Stimulated activated CD4-positive, alpha-beta T cell treated with anti-CD3 and anti-CD28 coated beads, Interleukin-12 subunit alpha, Interleukin-12 subunit beta, amount 100 ng/mL, for 4 hours (primary cell): ENCODE measurements at places on chromosomes 13 and 19.

DNA sequence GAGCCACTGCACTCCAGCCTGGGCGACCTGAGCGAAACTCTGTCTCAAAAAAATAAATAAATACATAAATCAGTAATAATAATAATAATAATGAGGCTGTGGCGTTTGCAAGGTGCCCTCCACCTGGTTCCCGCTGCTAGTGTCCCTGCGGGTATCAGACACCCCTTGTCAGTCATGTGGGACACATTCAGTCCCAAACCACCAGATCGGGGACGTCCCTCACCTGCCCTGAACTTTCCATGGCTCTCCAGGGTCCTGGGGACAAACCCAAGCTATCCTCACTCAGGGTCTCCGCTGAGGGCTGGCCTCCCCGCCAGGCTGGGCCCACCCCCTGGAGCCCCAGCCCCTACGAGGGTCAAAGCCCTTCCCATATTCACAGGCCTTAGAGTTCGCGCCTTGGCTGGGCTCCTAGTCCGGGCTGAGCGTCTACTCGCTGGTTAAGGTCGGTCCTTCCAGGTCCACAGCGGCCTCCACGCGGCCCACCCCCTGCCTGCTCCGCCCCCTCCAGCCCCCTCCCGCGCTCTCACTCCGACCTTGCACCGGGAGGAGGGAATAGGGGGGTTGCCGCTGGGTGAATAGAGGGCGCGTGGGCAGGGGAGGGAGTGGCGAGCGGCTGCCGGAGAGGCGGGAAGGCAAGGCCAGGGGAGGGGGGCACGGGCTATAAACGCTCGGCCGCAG is 349 bp upstream of the KISS1R start:
- peak; percentile 55 for DNase-seq

DNA sequence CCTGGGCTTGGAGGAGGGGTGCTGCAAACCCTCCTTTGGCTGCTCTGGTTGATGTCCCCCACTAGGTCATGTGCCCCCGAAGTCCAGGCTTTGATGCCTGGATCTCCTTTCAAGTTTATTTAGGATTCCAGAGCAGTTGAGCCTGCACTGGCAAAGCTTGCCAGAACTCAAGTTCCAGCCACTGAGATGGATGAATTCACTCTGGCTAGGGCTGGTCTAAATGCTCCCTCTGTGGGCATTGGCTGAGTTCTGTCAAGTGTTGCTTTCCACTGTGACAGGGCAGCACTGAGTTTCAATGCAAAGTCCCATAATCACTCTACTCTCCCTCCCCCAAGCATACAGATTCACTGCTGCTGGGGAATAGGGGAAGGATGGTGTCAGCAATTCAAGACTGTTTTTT is 17.8 kb upstream of the LMO7 start:
- no peak for DNase-seq

DNA sequence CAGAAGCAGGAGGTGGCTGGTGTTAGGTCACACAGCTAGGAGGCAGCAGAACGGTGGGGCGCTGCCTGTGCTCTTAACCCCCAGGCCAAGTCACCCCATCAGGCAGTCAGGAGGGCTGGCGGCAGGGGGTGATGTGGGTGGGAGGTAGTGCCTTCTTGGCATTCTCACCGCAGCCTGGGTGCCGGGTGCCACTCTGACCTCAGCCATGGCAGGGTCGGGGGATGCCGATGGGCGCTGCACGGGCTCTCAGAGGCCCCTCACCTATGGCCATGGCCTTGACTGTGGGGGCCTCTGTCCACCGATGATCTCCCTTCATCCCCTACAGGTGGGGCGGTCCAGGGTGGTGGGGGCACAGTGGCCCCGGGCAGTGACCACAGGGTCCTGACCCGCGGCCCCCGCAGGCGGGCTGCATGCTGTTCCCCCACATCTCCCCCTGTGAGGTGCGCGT is 5.6 kb downstream of the PTOV1 start:
- DNase-seq: no peak

- DNase-seq: no peak
Measured at GRCh38 chr13:40640845-40641458, 25.5 kb downstream of the FOXO1 start.

GRCh38 chr13:55516610-55517009 is 1624.1 kb upstream of the PRR20A start:
- no peak for DNase-seq

DNA sequence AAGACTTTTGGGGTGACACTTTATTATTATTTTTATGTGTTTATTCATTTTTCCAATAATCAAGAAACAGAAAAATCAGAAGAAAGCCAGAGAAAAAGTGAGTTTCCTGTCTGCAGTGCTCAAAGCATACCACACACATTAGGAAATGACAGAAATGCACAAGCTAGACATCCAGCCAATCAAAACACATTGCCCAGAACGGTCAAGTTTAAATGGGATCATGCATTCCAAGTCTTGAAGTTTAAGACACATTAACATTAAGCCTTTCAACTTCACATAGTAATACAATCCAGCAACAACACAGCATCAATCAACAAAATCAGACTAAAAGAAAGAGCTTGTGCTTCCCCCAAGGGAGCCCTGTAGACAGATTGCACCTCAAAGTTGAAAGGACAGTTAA is 28.7 kb upstream of the MEDAG start:
- DNase-seq: no peak

DNA sequence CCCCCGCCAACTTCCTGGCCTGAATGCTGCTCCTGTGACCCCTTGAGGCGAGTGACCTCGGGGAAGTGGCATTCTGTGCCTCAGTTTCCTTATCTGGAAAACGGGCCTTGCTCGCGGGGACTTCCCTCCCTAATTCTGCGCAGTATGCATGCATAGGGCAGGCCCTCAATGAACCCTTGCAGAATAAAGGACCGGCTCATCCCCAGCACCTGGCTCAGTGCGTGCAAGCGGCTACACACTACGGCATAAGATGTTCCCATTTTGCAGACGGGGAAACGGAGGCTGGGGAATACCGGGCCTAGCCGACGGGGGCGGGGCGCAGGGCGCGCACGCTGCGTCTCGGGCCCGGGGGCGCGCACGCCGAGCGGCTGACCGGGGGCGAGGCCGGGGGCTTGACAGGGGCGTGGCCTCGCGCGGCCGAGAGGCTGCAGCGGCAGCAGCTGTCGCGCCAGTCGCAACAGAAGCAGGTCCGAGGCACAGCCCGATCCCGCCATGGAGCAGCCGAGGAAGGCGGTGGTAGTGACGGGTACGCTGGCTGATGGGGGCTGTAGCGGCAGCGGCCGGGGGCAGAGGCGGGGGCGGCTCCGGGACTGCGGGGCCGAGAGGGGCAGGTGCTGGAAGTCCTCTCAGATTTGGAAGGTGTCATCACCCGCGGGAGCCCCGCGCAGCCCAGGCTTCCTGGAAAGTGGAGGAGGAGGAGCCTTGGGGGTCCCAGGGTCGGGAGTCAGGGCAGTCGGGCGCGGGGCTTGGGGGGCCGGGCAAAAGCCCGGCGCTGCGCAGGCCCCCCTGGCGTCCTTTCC is at the start of gene PGPEP1:
PGPEP1 (plus strand) TSS at position 409 of the 800 bp plus-strand sequence; CDS start at position 493, 84 bp downstream.
- peak; percentile 65 for DNase-seq
